ENCODE measurements at places on chromosomes 5 and 9.
A peak's percentile ranks its signal among the peaks of the same experiment; 100 is the strongest.

DNA sequence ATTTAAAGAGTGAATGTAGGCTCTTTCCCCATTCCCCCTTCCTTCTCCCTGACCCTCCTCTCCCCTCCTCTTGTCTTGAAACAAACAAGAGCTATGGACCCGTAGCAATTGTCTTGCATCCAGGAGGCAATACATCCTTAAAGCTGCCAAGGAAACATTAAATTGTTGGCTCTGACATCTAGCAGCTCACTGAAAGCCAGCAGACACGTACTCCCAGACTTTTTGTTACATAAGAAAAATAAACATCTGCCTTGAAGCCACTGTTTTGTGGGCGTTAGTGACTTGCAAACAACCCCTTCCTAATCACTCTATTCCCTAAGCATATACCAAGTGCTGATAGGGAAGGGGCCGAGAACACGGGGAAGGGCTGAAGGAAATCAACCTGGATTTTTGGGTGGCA, 8.6 kb downstream of the SLC45A2 start:
- DNase-seq, result no peak

DNA sequence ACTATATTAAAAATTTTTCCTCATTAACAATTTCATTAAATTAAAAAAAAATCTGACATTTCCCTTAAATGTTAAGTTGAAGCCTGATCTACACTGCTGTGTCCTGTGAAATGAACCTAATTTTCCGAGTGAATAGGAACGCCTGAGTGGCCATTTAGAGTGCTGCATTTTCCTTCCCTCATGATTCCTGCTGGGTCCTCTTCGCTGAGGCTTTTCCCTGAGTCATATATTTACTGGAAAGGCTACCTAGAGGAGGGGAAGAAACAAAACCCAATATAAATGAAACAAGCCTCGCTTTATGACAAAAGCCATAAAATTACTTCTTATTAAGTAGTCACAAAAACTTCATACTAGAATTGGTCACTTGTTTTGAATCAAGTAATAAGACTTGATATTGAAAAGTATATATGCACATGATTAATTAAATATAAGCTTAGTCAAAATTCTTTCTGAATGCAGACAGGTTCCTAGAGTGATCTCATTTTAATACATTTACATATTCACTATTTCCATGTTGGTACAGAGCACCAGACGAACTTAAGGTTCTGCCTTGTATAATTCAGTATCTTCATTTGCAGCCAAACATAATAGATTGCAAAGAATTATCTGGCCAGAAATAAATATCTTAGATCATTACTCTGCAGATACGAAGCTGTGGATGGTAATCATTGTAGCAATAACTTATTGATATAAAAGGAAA, 6.3 kb upstream of the ISCA1 start:
- no peak for DNase-seq

- DNase-seq, result no peak
Observed at GRCh38 chr5:53426878-53427277, 53.6 kb upstream of the FST start.

- no peak for DNase-seq
Observed at GRCh38 chr5:122680623-122681350, 94.1 kb upstream of the SNX2 start.

GRCh38 chr5:178234750-178235587, 2.4 kb upstream of the PHYKPL start:
- DNase-seq, result peak; percentile 56

- DNase-seq, result no peak
Observed at GRCh38 chr9:130491830-130492482, 47.2 kb downstream of the ASS1 start.

DNA sequence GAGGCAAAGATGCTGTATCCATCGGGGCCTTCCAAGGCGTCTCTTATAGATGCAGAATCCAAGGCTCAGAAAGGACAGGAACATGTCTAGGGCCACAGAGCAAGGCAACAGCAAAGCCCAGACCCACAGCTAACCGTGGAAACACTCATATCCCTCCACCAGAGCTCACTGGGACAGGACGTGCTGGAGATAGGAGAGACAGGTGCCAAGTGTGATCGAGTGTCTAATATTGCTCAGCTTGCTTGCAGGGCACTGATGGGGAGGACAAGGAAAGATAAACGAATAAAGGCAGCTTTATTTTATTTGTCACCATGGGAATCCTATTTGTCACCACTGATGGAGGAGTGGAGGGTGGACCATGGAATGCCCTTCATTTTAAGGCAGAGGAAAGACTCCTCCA, 44.0 kb upstream of the AKNA start:
- DNase-seq, result no peak

- DNase-seq, result no peak
Observed at GRCh38 chr9:18775241-18775640, 257.8 kb downstream of the SAXO1 start.

DNA sequence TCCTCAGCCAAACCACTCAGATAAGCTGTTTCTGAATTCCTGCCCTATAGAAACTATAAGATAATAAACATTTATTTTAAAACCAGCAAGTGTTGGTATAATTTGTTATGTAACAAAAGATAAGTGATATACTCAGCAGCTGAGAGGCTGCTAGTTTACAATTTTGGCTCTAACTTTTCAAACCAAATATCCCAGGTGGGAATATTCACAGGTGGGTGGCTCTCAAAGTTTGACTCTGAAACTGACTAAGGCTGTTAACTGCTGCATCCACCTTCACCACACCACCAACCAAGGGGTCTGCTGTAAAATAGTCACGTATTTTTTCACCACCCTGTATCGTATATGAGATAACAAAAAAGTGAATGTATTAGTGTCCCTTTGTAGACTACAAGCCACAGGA, 9.7 kb upstream of the ZNF366 start:
- no peak for DNase-seq

- no peak for DNase-seq
Observed at GRCh38 chr5:1162751-1163150, 38.6 kb upstream of the SLC6A19 start.

- no peak for DNase-seq
Observed at GRCh38 chr9:88966894-88967676, 24.2 kb upstream of the S1PR3 start.

DNA sequence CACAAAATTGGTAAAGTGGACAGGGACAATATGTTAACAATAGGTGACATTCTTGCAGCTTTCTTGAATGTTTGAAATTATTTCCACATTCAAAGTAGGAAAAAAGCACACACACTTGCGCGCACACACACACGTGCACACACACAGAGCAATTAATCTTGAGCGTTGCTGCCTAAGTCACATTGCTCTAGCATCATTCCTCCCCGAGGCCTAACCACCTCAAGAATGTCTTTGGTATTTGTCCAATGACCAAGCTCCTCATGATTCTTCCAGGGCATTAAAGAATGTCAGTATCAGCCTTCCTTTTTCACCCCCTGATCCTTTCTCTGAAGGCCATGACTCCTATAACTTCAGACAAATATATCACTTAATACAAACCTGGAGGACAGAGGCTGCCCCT, 198.1 kb downstream of the NPR3 start:
- DNase-seq, result no peak

DNA sequence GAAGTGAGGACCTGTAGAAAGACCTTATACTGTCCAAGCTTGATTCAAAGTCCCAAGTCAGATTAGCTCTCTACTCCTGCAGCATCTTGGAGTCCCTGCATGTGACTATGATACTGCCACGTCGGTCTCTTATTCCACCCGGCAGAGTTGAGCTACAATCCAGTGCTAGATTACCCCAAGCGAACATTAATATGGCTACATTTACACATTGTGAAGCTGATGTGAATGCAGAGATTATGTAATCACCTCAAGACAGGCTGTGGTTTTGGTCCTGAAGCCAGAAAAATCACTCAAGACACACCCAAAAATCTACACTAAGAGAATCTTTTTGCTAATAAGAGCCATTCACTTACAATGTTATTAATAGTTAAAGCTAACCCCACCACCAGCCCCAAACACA, 116.7 kb downstream of the GNA14 start:
- DNase-seq, result no peak

GRCh38 chr5:115455301-115455707, 89.3 kb downstream of the FEM1C start:
- no peak for DNase-seq

DNA sequence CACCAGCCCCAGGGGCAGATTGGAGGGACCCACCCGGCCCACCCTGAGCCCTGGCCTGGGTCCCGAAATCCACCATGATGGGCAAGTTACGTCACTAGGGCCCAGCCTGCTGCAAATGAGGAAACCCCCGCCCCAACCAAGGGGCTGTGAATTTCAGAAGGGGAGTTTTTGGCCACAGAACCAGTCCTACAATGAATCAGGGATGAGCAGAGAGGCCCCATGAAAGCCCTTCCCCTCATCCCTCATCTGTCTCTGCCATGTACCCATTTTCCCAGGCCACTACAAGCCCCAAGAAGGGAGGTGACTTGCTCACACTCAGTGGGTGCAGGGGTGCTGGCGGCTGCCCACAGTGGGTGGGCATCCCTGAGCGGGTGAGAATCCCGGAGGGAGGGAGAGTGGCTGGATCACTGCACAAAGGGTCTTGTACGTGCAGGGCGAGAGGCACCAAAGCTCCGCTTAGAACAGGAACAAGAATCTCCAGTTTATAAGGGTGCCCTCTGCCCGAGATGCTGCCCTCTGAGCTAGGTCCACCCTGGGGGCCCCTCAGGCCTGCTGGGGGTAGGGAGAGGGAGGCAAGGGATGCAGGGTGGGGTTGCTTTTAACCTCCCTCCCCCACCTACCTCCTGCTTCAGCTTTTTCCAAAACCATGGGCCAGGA, 10.4 kb upstream of the TCF7 start:
- no peak for DNase-seq

DNA sequence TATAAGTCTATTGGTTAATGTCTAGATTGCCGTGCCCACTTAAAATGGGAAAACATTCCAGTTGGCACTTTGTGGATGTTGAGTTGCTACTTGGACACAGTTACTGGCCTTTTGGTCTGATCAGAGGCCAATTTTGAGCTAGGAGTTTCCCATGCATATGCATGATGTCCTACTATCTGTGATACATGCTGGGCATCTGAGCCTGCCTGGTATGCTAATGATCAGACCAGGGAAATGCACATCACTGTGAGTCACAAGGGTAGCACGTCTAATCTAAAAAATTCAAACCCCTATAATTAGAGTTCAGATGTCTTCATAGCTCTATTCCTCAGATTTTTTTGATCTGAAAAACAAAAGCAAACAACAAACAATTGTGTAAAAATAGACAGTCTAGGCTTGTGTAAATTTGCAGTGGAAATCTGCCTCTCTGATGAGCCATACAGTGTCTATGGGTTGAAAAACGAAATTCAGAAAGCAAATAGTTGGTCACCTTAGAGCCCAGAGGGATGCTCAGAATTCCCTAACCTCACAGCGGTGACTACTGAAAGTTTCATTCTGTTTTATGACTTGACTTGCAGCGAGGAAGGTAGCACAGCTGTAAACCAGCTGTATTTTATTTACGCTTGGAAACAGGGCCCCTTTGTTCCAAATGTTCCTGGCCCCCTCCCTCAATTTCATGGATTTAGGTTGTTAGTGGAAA, 37.3 kb downstream of the PALM2AKAP2 start:
- DNase-seq, result no peak

DNA sequence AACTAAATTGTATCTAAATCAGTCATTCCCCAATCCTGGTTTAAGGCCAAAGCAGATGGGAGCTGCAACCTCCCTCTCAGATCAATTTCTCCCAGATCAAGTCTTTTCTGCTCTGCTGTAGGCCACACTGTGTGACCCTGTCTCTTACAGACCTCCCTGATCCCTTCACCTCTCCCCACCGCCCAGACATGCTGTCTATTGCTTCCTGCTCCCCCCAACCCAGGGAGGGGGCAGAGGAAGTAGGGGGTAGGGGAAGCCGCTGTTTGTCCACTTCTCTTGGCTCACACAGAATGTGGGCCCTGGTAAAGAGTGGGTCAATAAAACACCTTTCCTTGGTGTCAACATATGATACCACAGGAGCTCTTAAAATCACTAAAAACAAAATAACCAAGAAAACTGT, 226.3 kb downstream of the ENC1 start:
- no peak for DNase-seq

DNA sequence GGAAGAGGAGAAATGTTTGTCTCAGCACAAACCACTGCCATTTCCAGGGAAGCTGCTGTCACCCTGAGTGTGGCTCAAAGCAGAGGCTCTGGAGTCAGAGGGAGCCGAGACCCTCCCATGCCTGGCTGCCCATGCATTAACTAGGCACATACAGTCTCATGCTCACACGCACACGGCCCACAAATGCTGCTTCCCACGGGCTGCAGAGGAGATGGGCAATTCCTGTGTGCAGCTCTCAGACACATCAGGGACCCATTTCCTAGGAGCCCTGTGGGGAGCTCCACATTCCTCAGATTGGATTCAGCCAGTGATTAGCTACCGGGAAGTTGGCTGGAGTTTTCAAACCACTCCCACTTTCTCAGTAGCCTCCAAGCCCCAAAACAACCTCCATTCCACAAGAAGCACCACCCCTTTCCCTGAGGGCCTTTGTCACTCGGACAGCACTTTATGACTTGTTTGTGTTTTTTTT, 9.1 kb upstream of the PTGES start:
- DNase-seq, result no peak

DNA sequence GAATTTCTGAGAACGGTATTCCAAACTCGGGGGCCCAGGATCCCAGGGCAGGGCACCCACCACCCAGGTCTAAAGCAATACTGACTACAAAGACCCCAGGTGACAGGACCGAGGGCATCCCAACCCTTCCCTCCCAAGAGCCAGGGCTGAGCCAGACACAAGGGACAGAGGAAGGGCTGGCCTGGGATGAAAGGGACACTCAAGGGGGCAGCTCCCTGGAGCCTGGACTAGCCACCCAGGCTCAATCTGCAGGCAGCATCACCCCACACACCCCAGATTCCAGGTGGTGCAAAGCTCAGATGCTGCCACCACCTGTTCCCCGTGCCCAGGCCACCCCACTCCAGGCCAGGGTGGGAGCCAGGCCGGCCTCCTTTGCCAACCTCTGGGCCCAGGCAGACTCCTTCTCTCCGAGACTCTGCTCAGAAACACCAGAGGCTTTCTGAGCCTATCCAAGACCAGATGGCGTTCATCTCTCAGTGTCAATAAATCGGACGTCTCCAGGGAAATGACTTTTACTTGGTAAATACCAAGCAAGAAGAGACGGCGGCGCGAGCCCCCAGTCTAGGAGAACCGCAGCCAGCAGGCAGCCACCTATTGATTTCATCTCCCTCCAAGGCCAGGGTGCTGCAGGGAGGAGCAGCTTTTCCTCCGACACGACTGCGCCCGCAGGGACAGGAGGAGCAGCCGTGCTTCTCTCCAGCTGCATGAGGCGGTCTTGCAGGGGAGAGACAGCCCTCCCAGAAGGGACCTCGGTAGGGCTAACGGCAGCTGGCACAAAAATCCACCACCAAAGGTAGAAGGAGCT, 94.1 kb upstream of the ADAMTS2 start:
- DNase-seq, result no peak

- no peak for DNase-seq
Observed at GRCh38 chr5:22598796-22599195, 254.3 kb downstream of the CDH12 start.

DNA sequence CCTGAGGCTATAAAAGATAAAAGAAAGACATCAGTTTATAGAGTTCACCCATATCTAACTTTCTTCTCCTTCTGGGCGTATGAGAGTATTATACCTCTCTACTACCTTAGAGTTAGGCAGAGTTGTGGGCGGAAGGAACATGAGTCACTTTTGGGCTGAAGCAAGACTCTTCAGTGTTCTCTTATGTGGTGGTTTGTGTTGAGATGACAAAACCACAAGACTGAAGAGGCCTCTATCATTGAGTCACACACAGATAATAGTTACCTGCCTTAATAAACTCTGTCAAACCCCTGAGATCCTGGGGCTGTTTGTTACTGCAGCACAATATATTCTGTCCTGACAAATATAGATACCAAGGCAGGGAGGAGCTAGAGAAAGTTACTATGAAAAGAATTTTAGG, 184.2 kb downstream of the EFNA5 start:
- peak; percentile 47 for DNase-seq
